Activated T-cell treated with anti-CD3 and anti-CD28 coated beads, Interleukin-2, amount 50 U/mL, for 72 hours (primary cell): ENCODE measurements at places on chromosomes 13 and 19. TPM values are rescaled to one million over a fixed set of nuclear protein-coding genes. Genes with fewer than 3 reads are reported as not detected.
A peak's percentile ranks its signal among the peaks of the same experiment; 100 is the strongest.

Gene KIR3DL2
- total RNA-seq, result 0.89 TPM

Gene ZNF524
- 32.3 TPM for total RNA-seq

Gene C19orf18
- total RNA-seq, result 0.91 TPM

DNA sequence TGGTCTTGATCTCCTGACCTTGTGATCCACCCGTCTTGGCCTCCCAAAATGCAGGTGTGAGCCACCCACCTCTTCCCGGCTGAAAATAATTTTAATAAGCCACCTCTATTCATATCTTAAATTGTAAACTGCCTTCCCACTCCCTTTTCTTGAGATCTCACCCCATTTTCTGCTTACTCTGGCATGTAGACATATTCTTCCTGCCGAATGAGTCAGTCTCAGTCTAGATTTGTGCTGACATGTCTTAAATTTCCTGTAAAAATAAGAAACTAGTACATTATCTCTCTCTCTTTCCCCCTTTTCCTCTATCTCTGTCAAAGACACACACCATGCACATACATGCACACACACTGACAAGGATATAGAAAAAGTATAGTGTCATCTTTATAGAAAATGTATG, 60.9 kb downstream of the THSD1 start:
- no peak for DNase-seq
- H3K36me3 ChIP-seq, result no peaks in the 10 kb centered on the region
- H3K4me1 ChIP-seq, result no peaks in the 10 kb centered on the region
- H3K27me3 ChIP-seq, result peaks cover 12% of the 10 kb centered on the region

Gene CBY2
- not detected for total RNA-seq

Gene SIGLEC10
- 0.38 TPM for total RNA-seq

DNA sequence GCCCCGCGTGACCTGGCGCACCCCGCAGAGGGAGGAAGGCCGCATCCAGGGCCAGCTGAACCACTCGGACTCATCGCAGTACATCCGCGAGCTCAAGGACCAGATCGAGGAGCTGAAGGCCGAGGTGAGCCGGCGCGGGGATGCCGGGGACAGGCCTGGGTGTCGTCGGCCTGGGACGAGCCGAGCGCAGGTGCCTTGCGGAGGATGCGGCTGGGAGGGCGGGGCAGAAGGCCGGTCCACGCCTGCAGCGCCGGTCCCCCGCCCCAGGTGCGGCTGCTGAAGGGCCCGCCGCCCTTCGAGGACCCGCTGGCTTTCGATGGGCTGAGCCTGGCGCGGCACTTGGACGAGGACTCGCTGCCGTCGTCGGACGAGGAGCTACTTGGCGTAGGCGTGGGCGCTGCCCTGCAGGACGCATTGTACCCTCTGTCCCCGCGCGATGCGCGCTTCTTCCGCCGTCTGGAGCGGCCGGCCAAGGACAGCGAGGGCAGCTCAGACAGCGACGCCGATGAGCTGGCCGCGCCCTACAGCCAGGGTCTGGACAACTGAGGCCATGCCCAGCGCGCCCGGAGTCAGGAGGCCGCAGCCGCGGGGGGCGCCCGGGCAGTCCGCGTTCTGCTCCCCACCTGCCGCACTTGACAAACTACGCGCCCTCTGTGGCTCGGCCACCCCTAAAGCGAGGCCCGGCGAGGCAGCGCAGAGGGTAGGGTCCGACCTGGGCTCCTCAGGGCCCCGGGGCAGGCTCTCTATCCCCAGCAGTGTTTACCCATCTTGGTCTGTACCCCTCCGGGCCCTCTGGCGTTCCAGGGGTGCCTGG, 10.8 kb downstream of the PRR36 start:
- peaks cover 12% of the 10 kb centered on the region for H3K4me1 ChIP-seq
- peak overlapping the region; percentile 40 for H3K4me3 ChIP-seq
- H3K27ac ChIP-seq, result no peak overlapping the region
- peaks cover 28% of the 10 kb centered on the region for H3K27me3 ChIP-seq
- no peak for DNase-seq
- H3K36me3 ChIP-seq, result no peaks in the 10 kb centered on the region

DNA sequence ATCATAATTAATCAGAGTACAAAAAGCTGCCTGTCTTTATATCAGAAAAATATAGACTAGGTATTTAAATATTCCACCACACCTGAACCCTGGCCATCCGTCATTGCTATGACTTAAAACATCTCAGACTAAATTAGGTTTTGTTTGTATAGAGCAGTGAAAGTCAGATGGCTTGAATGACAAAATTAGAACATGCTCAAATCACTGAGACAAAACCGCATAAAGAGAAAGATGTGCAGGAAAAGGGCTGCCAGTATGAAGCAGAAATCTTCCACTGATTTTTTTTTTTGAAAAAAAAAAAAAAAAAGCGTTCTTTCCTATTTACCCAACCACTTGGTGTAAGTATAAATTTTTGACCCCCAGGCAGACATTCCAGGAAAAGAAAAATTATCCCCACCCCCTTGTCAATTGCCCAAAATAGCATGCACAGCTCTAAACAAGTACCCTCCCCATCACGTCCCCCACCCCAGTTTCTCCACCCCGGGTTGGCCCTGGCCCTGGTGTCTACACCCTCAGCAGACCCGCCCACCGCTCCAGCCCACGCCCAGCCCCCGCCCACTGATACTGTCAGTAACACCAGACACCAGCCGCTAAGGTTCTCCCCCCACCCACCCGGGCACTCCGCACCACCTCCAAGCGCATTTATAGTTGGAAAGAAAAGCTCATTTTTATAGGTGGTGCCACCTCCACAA, 118.6 kb downstream of the URI1 start:
- peaks cover 6% of the 10 kb centered on the region for H3K27me3 ChIP-seq
- H3K4me3 ChIP-seq, result no peak overlapping the region
- no peaks in the 10 kb centered on the region for H3K36me3 ChIP-seq
- H3K27ac ChIP-seq, result no peak overlapping the region
- H3K4me1 ChIP-seq, result no peaks in the 10 kb centered on the region

DNA sequence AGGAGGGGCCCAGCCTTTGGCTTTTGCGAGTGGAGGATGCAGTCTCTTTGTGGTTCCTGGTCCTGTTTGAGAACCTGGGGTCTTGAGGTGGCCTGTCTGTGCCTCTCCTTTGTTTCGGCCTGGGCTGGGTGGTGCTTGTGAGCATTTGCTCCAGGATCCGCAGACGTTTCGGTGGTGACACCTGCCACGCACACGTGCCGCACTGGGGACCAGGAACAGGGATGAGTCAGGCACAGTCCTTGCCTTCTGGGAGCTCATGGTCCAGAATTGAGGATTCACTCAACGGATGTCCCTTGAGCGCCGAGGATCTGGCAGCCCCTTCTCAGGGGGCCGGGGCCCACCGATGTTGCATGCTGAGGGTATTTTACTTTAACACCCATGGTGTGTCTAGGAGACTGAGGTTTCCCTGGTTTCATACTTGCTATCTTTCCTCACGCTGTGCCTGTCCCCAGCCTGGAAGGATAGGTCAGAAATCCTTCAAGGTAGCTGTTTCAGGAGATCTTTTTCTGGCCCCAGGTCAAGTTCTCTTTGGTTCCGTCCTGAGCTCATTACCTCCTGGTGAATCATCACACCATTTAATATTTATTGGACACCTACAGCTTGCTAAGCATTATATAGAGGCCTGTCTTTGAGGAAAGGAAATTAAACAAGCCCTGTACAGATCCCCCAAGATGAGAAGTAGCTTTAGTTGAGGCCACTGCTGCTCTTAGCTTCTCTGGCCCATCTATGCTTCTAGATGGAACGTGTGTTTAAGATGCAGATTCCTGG, 5.1 kb downstream of the HDGFL2 start:
- no peaks in the 10 kb centered on the region for H3K27me3 ChIP-seq
- H3K4me3 ChIP-seq, result no peak overlapping the region
- no peak overlapping the region for H3K27ac ChIP-seq
- peaks cover 2% of the 10 kb centered on the region for H3K36me3 ChIP-seq

GRCh38 chr13:44573071-44573470, 3.1 kb downstream of the TSC22D1 start:
- no peak overlapping the region for H3K4me3 ChIP-seq
- peaks cover 4% of the 10 kb centered on the region for H3K36me3 ChIP-seq
- no peak for DNase-seq

GRCh38 chr19:23561341-23561740, 125.7 kb downstream of the ZNF675 start:
- H3K36me3 ChIP-seq, result peaks cover 7% of the 10 kb centered on the region
- H3K4me3 ChIP-seq, result no peak overlapping the region
- DNase-seq, result no peak
- H3K27ac ChIP-seq, result no peak overlapping the region
- H3K27me3 ChIP-seq, result no peaks in the 10 kb centered on the region
- H3K4me1 ChIP-seq, result no peaks in the 10 kb centered on the region

DNA sequence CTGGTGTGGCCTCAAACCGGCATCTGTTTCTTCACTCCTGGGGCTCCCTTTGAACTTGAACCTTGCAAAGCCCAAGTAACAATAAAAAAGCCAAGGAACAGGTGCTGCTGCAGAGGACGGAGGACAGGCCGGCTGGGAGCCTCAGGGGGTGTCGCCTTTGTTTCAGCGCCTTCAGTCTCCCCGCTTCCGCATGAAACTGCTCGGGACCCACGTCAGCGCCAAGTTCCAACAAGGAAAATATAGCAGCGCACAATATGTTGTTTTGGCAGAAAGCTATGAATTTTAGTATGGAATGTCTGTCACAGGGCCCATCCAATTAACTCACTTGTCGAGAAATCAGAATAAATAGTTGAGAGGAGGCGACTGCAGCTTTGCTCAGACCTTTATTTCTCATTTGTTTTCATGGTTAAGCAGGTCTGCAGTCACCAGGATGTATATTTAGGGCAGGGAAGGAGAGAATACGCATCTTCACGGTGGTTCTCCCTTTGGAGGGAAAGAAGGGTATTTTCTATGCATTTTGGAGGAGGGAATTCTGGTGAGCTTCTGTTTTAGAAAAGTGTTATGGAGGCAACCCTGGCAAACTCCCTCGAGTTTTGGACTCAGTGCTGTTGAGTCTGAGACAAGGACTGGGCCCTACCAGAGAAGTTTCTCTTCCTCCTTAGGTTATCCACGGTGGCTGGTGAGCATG, 34.3 kb upstream of the MEDAG start:
- H3K36me3 ChIP-seq, result no peaks in the 10 kb centered on the region
- DNase-seq, result no peak
- H3K4me1 ChIP-seq, result no peaks in the 10 kb centered on the region
- H3K27ac ChIP-seq, result no peak overlapping the region
- H3K4me3 ChIP-seq, result no peak overlapping the region

DNA sequence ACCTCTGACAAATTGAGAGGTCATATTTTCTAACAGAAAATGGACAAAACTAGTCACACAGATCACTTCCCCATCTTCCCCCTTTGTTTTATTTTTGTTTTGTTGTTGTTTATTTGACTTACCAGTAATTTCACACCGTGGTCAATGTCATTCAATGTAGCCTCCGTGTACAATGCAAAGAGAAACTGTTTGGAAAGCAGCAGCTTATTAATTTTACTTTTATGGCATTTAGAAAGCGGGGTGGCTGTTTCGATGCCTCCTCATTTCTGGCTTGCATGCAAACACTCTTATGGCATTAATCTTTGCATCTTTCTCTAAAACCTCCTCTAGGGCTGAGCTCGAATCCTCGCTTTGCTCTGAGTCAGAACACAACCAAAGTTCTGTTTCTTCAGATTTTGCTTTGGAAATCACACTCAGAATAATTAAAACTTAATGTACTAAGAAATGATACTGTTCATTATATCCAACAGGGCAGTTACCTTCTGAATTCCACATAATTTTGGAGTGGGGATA, 77.0 kb downstream of the ZNF536 start:
- H3K4me3 ChIP-seq, result no peak overlapping the region
- no peaks in the 10 kb centered on the region for H3K27me3 ChIP-seq
- no peaks in the 10 kb centered on the region for H3K4me1 ChIP-seq
- no peak overlapping the region for H3K27ac ChIP-seq
- no peak for DNase-seq

GRCh38 chr19:18107235-18107634, 9.7 kb downstream of the MAST3 start:
- no peak overlapping the region for H3K27ac ChIP-seq
- no peak for DNase-seq
- no peaks in the 10 kb centered on the region for H3K27me3 ChIP-seq
- no peaks in the 10 kb centered on the region for H3K36me3 ChIP-seq
- no peak overlapping the region for H3K4me3 ChIP-seq
- peaks cover 25% of the 10 kb centered on the region for H3K4me1 ChIP-seq

DNA sequence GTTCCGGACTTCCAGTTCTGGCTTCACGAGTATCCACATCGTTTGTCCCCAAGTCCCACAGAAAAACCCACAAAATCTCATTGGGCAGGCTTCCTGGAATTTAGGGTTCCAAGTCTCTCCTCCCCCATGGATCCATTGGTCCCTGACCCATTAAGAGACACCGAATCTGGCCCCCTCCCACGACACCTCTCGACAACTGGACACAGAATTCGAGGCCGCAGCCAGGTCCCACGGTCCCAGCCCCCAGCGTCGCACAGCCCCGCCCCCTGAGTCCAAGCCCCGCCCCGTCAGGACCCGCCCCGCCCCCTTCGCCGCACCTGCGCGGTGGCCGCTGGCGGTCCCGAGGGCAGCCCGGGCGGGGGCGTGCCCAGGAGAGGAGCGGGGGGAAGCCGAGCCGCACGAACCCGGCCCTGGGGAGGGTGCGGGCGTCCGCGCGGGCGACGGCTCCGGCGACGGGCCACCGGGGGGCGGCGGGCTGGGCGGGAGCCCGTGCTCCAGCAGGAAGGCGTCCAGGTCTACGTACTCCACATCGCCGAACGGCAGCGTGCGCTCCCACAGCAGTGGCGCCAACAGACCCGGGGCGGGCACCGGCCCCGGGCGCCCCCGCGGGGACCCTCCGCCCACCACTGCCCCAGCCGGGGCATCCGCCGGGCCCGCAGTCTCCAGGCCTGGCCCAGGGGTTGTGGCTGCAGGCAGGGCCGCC, 1.8 kb downstream of the DBP start:
- peak; percentile 83 for DNase-seq
- peaks cover 4% of the 10 kb centered on the region for H3K36me3 ChIP-seq
- H3K4me1 ChIP-seq, result peaks cover 54% of the 10 kb centered on the region
- peak overlapping the region; percentile 90 for H3K4me3 ChIP-seq
- H3K27me3 ChIP-seq, result no peaks in the 10 kb centered on the region
- H3K27ac ChIP-seq, result peak overlapping the region; percentile 81

DNA sequence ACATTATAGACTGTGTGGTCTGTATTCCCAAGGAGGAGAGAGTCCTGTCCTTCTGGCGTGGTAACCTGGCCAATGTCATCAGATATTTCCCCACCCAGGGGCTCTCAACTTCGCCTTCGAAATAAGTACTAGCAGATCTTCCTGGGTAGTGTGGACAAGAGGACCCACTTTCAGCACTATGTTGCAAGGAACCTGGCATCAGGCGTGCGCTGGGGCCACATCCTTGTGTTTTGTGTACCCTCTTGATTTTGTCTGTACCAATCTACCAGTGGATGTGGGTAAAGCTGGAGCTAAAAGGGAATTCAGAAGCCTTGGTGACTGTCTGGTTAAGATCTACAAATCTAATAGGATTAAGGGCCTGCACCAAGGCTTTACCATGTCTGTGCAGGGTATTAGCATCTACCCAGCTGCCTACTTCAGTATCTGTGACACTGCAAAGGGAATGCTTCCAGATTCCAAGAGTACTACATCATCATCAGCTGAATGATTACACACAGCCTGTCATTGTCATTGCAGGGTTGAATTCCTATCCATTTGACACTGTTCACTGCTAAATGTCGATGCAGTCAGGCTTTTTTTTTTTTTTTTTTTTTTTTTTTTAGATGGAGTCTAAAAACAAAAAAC, 148.0 kb downstream of the PRR20E start:
- no peaks in the 10 kb centered on the region for H3K27me3 ChIP-seq
- H3K36me3 ChIP-seq, result no peaks in the 10 kb centered on the region
- no peak overlapping the region for H3K4me3 ChIP-seq
- DNase-seq, result no peak
- H3K27ac ChIP-seq, result no peak overlapping the region
- no peaks in the 10 kb centered on the region for H3K4me1 ChIP-seq

- H3K36me3 ChIP-seq, result no peaks in the 10 kb centered on the region
- no peaks in the 10 kb centered on the region for H3K4me1 ChIP-seq
- no peak overlapping the region for H3K27ac ChIP-seq
- H3K27me3 ChIP-seq, result no peaks in the 10 kb centered on the region
These were observed 598.1 kb downstream of the TBC1D4 start for GRCh38 chr13:74883834-74884233.
